Activated naive CD4-positive, alpha-beta T cell treated with anti-CD3 and anti-CD28 coated beads for 36 hours (primary cell): ENCODE measurements at places on chromosomes 4 and X. TPM values are rescaled to one million over a fixed set of nuclear protein-coding genes. Genes with fewer than 3 reads are reported as not detected.

DNA sequence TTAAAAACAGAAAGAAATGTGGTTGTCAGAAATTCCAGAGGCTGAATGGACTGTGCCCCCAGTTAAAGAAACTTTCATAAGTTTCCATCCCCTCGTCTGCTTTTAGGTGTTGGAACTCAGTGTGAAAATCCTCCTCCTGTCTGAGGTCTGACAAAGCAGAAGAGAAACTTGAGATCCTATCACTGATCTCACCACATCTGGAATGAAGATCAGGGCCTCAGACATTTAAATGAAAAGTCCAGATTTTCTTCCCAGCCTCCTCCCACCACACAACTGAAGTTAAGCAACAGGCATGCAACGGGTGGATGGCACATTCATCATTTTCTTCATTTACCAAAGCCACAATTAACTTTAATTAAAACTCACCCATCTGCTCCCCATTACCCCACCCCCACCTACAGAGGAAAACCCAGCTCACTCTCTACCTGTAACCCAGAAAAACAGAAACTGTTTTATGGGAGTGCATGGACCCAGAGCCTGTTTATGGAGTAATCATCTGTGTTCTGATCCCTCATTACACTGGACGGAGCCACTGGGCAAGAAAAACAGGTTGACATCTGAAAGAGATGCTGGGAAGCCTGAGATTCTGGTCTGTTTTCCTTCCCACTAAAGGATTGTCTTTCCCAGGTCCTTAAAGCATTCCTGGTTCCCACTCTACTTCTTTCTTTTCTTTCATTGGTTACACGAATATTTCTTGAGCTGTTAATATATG is 58.1 kb upstream of the HOPX start:
- no peak overlapping the region for H3K27ac ChIP-seq
- H3K27me3 ChIP-seq, result no peaks in the 10 kb centered on the region
- H3K4me1 ChIP-seq, result no peaks in the 10 kb centered on the region
- DNase-seq, result no peak
- no peak overlapping the region for H3K4me3 ChIP-seq
- H3K36me3 ChIP-seq, result no peaks in the 10 kb centered on the region

DNA sequence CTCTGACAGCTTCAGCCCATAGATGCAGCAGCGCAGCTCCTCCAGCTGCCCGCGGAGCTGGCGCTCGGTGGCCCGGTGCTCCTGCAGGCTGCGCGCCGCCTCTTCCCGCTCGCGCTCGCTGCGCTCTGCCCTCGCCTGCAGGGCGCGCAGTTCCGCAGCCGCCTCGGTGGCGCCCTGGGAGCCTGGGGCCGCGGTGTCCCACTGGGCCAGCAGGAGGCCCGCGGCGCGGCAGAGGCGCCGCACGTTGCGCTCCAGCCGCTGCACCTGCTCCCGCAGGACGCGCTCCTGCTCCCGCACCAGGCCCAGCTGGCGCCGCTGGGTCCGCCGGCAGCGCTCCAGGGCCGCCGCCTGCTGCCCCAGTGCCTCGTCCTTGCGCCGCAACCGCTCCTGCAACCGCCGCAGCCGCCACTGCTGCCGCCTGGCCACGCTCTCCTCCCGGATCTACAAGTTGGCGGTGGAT is 10.1 kb downstream of the C4orf50 start:
- no peaks in the 10 kb centered on the region for H3K4me1 ChIP-seq
- peaks cover 24% of the 10 kb centered on the region for H3K27me3 ChIP-seq
- no peak for DNase-seq
- no peaks in the 10 kb centered on the region for H3K36me3 ChIP-seq
- H3K27ac ChIP-seq, result no peak overlapping the region

GRCh38 chr4:38782452-38783108 is at the start of gene TLR10:
Gene TLR10, minus strand, starts transcription at chr4:38782990. Its CDS starts 7,400 bp downstream, at chr4:38775590.
- H3K27me3 ChIP-seq, result no peaks in the 10 kb centered on the region
- peaks cover 4% of the 10 kb centered on the region for H3K4me1 ChIP-seq
- H3K4me3 ChIP-seq, result no peak within 1 kb of the TSS
- H3K27ac ChIP-seq, result no peak within 1 kb of the TSS
- no peaks in the 10 kb centered on the region for H3K36me3 ChIP-seq
- DNase-seq, result peak; percentile 57

- H3K27me3 ChIP-seq, result peaks cover 5% of the 10 kb centered on the region
- H3K4me1 ChIP-seq, result no peaks in the 10 kb centered on the region
- H3K36me3 ChIP-seq, result no peaks in the 10 kb centered on the region
- H3K4me3 ChIP-seq, result no peak overlapping the region
- no peak overlapping the region for H3K27ac ChIP-seq
Measured at GRCh38 chr4:145230726-145231125, 50.3 kb upstream of the OTUD4 start.

Gene TRIM75
- not detected for total RNA-seq

DNA sequence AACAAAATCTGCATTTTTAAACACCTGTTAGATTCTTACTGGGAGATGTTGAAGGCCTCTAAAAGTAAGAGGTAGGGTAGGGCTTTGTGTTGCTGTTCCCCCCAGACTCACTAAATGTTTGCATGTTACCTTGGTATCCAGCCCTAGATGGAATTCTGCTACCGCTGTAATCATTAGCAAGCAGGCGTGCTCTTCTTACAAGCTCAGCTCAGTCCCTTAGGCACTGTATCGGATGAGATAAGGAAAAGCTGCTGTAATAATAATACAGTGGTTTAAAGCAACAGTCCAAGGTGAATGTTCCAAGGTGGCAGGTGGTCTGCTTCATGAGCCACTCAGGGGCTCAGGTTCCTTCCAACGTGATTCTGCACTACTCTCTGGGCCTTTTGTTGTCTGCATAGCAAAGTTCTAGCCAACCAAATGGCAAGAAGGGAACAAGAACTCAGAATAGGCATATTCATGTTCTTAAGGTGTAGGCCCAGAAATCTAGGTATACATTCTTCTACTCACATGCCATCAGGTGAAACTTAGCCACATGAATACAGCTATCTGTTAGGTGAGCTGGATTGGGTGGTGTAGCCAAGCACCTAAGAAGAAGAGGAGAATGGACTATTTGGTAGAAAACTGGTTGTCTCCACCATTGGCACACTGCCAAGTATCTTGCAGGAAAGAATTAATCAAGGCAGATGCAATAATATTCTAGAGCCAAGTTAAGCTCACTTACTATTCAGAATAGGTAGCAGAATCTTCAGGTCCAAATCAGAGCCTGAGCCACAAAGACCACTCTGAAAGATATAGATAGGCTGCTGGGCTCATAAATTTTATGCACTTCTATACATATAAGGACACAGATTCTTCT is 46.0 kb downstream of the COQ2 start:
- peaks cover 9% of the 10 kb centered on the region for H3K36me3 ChIP-seq
- H3K27me3 ChIP-seq, result peaks cover 9% of the 10 kb centered on the region
- H3K4me3 ChIP-seq, result no peak overlapping the region
- no peak overlapping the region for H3K27ac ChIP-seq

GRCh38 chr4:56195025-56195424 is 192.3 kb downstream of the AASDH start:
- H3K27me3 ChIP-seq, result peaks cover 11% of the 10 kb centered on the region
- DNase-seq, result no peak
- H3K36me3 ChIP-seq, result no peaks in the 10 kb centered on the region
- H3K27ac ChIP-seq, result no peak overlapping the region
- H3K4me3 ChIP-seq, result no peak overlapping the region
